ENCODE measurements at places on chromosomes 7 and 10. TPM values are rescaled to one million over a fixed set of nuclear protein-coding genes. Genes with fewer than 3 reads are reported as not detected.

The ANXA8 gene
- not detected for total RNA-seq

The PIK3AP1 gene
- total RNA-seq: 10.1 TPM

The CDHR3 gene
- 20.3 TPM for total RNA-seq

The GRB10 gene
- 16.1 TPM for total RNA-seq

The ZNF479 gene
- not detected for total RNA-seq

The CHST3 gene
- total RNA-seq: 1.1 TPM

The DNAJB6 gene
- 83.5 TPM for total RNA-seq

The CC2D2B gene
- 0.37 TPM for total RNA-seq

Data from left colon (tissue), 2 donors.